ENCODE measurements at places on chromosomes 7 and 10. TPM values are rescaled to one million over a fixed set of nuclear protein-coding genes. Genes with fewer than 3 reads are reported as not detected.

Gene AASS
- total RNA-seq, result 18.4 TPM

Gene MRLN
- not detected for total RNA-seq

Gene SPDYE6
- total RNA-seq, result not detected

Gene DKK1
- 31.8 TPM for total RNA-seq

Gene HMX2
- not detected for total RNA-seq

Gene MOGAT3
- not detected for total RNA-seq

Measured in MCF 10A (cell line).